CD4-positive, alpha-beta T cell treated with Interleukin-4 for 4 hours (primary cell): ENCODE measurements at places on chromosomes 7 and 10.

DNA sequence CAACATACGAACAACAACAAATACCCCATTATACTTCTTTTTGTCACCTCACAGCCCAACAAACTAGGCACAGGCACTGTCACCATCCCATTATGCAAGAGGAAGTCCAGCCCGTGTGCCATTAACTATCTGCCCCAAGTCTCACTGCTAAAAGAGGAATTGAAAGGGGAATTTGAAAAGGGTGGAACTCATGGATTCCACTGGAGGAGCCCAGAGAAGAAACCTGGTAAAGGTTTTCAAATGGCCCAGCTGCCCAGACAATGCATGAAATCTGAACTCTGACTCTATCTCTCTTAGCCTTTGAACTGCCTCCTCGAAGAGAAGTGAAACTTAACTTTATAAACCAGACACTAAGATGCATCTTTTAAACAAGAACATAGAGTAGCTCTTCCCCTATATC lies 130.0 kb downstream of the PLXNA4 start:
- DNase-seq: peak; percentile 4

DNA sequence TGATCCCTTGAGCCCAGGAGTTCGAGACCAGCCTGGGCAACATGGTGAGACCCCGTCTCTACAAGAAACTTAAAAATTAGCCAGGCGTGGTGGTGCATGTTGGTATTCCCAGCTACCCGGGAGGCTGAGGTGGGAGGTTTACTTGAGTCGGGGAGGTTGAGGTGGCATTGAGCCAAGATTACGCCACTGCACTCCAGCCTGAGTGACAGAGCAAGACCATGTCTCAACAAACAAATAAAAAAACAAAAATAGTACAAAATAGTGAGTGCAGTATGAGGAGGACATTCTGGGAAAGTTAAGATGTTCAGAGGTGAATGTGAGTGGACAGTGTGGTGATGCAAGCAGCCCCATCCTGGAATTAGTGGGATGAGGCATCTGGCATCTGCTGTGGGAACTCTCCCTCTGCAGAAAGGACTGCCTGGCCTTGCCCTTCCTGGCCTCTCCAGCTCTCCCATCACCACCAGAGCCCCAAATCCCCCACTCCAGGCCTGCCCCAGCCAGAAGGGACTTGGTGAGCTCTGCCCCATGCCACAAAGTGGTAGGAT lies 96.6 kb upstream of the PARD3 start:
- DNase-seq: no peak

GRCh38 chr10:61752111-61753011 lies 89.6 kb downstream of the CABCOCO1 start:
- DNase-seq: peak; percentile 8

GRCh38 chr10:33215635-33216034 lies 118.8 kb downstream of the NRP1 start:
- DNase-seq: no peak

- no peak for DNase-seq
These were observed 9.4 kb upstream of the LRRC27 start for GRCh38 chr10:132322586-132323048.

- no peak for DNase-seq
These were observed 28.5 kb downstream of the ZC3HC1 start for GRCh38 chr7:130022623-130023175.

DNA sequence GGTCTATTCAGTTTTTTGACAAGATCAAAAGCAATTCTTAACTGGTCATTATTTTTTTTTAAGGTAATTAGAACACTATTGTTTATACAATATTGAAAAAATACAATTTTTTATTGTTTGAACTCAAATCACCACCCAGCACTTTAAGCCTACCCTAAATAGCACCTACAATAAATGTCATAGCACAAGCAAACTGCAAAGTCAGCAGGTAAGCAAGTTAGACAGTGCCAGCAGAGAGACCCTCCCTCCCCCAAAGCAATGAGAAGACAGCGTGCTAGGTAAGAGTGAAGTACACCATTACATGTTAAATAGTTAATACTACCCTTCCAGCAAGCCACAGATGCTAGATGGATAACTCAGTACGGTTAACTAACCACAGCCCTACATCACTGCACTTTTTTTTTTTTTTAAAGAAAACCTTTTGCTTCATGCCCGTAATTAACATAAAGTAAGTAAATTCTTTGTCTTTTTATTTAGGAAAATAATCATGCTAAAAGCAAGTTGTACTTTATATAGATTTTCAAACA lies 120.0 kb downstream of the UBE2H start:
- no peak for DNase-seq

DNA sequence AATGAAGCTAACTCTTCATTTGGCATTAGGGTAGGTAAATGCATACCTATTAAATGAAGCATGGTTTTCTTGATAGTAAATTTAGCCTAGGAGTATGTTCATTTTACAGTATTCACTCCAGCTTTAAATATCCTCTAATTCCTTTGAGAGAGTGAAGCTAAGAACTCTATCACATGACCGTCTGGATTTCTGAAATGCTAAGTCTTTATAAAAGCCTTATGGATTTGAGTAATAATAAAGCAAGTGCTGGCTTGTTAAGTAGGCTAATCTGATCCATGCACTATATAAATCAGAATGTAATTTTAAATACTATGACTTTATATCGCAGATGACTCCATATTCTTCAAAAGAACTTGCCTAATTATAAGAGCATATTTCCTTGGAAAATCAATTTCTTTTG lies 64.8 kb downstream of the REEP3 start:
- no peak for DNase-seq

DNA sequence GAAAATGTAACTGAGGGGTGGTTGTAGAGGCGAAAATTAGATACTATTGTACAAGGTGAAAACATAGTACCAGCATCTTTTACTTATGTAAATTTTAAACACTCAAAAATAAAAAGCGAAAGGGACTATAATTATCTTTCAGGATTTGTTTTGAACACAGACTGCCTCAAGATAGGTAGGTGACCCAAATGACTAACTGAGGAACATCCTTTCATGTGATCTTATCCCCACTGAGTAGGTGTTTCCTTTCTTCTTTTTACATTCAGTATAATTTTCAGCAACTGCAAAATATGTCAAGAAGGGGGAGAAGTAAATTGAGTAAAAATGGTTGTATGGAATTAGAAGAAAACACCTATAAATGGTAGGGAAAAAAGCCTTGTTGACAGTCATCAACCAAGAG lies 236.7 kb downstream of the PHF14 start:
- DNase-seq: no peak

DNA sequence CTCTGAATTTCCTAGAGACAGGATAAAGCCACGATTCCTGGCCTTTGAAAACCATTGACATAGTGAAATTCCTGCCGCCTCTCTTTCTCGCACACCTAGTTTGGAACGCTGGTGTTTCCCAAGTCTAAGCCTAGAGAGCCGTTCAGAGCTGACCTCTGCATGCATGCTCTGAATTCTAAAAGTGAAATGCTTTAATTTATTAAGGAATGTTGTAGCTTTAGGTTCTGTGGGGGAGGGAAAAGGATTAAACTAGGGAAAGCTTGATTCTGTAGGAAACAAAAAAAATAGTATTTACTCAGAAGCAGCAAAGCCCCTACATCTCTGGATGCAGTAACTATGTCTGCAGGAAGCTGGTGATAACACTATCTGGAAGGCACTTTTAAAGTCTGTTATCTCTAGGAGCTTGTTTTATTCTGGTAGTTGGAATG lies 27.3 kb downstream of the PFKP start:
- DNase-seq: no peak

- no peak for DNase-seq
These were observed 571 bp upstream of the PRKAR2B start for GRCh38 chr7:107043921-107044346.

- DNase-seq: no peak
These were observed 18.8 kb downstream of the POLL start for GRCh38 chr10:101569323-101569621.

DNA sequence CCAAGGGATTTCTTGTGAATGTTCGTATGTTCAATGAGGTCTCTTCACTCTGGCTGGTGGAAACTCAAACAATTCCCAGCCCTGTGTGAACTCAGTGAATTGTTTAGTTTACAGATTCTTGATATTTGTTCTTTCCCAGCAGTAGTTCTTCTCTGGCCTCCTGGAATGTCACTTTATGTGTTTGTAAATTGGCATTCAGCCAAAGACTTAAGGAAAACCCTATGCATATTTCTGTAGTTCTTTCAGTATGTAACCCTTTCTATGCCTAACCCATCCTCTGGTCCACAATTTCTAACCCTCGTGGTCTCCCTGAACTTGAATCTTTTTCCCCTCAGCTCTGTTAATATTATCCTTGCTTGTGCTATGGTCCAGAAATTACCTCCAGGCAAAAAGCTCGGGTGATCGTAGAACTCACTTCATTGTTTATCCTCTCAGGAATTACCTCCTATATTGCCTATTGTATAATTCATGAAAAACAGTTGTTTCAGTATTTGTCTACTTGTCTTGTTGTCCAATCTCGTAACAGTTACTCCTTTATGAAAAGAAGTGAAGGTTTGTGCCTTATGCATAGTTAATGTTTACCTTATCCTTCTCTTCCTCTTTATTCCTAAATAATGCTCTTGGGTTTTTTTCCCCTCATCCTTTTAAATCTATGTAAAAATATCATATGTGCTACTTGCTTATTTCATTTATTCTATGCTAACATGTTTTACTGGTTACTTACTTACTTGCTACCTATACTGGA lies 23.7 kb upstream of the AGR3 start:
- no peak for DNase-seq

DNA sequence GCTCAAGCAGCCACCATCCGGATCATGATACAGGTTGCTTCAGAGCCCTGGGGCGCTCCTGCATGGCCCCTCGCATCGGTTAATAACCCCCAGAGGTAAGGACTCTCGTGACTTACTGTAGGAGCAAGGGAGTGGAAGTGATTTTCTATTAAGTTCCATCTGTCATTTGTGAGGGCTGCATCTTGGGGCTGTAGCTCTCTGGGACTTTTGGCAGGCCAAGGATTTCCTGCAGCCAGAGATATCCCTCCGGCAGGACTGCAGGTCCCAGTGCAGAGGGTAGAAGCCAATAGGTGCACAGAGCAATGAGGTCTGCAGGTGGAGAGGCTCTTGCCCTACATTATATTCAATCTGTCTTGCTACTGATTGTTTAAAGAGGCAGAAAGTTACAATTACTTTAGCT lies 356.8 kb upstream of the ADARB2 start:
- DNase-seq: no peak

DNA sequence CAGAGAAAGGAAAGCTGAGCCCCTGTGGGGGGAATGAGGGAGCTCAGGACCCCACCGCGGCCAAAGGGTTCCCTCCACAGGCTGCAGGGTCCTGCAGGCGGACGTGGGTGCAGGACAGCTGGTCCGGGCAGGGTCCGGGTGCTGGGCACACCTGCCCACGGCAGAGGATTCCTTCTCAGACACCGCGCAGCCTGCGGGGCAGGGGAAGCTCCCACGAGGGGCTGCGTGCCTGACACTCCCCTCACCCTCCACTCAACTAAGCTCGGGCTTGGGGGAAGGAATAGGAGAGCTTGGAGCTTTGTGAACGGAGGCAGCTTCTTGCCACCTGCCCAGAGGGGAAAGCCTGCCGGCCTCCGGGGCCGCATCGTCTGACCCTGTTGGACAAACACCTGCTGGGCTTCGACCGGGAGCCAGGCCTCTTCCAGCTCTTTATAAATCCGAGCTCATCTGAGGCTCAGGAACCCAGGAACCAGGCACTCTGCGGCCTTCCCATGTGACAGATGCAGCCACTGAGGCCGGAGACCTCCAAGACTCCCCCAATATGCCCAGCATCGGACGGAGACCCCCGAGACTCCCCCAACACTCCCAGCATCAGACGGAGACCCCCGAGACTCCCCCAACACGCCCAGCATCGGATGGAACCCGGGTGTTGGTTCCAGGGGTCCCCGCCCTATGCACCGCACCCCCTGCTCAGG lies 97.3 kb downstream of the PDGFA start:
- DNase-seq: no peak

DNA sequence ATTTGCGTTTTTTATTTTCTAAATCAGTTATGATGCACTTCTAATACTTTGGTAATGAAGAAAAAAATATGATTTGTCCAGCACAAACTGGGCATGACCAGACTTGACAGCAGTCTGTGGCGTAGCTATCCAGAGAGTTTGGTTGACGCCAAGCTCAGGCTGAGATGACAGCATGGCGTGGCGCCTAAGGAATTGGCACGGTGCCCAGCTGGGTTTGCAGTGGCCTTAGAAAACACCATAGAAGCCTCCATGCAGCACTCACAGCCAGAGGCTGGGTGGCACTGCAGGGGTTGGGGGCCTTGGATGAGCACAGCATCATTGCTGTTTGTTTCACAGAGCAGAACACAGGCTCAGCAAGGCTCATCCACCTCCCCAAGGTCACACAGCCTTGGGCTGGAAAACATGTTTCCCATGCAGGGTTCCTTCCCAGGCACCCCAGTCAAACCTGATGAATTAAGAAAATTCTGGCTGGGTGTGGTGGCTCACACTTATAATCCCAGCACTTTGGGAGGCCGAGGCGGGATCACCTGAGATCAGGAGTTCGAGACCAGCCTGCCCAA lies 88.9 kb downstream of the GTF2IRD1 start:
- no peak for DNase-seq

GRCh38 chr10:105967256-105967655 lies 1197.2 kb downstream of the SORCS1 start:
- no peak for DNase-seq

DNA sequence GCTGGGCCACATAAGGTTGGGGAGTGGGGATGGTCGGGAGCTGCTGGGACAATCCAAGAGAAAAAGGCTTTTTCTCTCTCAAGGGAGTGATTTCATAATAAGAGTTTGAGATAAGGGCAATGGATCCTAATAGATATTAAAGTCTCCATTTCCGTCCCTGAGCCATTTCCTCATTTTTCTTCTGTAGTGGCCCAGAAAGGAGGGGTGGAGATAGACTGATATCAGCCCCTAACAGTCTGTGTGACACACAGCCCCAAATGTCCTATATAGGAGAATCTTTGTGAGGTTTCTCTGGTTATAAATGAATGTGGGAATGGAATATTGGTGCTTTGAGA lies 35.2 kb downstream of the PRSS2 start:
- no peak for DNase-seq

- peak; percentile 36 for DNase-seq
These were observed 180.5 kb downstream of the ZNF365 start for GRCh38 chr10:62554632-62555199.

DNA sequence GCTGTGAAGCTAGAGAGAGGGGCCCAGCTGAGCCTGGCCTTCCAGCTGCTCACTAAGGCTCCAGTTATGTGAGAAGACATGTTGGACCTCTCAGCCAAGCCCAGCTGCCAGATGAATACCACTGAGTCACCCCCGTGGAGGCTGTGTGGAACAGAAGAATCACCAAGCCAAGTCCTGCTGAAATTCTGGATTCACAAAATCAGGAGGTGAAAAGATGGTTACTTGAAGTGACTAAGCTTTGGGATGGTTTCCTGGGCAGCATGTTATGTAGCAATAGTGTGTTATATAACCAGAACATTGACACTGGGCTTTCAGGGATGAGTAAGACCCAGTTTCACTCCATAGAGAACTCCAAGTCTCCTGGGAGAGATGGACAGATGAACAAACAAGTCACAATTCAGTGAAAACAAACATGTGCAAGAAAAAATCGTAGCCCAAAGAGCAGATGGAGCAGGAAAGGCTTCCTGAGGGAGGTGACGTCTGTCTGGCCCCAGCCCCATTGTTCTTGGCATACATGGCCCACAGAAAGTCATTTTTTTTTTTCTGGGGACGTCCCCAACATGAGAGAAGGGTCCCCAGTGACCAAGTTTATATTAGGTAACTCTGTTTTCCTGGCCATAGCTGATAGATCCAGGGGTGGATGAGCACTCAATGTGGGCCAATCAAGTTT lies 64.1 kb upstream of the PDZD8 start:
- no peak for DNase-seq
